ENCODE measurements at places on chromosomes 5 and 9.

GRCh38 chr5:137316346-137316736 is 182.8 kb downstream of the SPOCK1 start:
- no peak for DNase-seq

- no peak for DNase-seq
Observed at GRCh38 chr9:93291536-93292287, 107.8 kb downstream of the WNK2 start.

DNA sequence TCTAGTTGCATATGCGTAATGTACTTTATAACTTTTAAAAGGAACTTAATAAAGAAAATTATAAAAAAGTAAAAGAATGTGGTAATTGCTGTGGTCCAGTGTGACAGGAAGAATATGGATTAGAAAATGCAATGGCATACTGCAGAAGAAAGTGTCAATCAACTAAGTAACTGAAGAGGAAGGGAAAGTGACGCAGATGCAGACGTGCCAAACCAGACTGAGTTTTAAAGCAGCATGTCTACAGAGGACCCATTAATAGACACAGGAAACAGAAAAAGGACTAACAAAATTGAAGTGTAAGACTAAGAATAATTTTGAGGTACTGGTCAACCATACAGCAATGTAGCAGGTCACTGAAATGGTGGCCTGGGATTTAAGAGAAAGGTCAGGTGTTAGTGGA is 73.3 kb downstream of the DPYSL3 start:
- no peak for DNase-seq

DNA sequence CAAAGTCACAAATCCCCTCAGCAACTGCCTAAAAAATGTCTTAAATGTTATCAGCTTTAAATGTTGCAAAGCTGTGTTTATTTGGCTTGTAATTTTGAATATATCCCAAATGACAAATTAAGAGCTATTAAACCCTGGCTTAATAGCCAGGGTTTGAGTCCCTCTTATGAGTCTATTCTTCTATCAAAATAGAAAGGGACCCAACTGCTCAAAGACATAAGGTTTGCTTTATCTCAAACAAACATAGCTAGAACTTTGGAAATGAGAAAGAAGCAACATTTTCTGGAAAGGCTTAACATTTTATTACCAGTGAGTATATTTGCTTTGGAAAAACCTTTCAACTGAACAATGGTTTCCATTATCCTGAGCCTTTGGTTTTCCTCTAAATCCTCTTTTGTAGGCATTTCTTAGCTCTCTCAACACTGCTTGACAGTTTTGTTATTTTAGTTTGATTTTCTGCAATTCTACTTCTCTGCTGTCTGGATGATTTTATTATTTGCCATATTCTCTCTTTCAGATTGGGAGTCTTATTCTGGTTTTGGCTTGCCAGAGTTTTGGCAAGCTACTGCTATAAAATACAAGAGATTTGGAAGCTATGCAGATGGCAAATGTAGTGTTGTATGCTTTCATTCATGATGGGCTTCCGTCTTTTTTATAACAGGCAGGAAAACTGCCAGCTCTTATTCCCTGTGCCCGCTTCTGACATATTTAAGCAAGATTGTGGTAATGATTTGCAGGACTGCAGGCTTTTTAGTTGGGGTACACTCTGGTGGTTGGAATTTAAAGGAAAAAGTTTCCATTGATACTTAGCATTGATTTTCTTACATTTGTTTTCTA is 734.9 kb downstream of the DTWD2 start:
- no peak for DNase-seq

- no peak for DNase-seq
Observed at GRCh38 chr5:157672976-157673375, 1.6 kb downstream of the C5orf52 start.

DNA sequence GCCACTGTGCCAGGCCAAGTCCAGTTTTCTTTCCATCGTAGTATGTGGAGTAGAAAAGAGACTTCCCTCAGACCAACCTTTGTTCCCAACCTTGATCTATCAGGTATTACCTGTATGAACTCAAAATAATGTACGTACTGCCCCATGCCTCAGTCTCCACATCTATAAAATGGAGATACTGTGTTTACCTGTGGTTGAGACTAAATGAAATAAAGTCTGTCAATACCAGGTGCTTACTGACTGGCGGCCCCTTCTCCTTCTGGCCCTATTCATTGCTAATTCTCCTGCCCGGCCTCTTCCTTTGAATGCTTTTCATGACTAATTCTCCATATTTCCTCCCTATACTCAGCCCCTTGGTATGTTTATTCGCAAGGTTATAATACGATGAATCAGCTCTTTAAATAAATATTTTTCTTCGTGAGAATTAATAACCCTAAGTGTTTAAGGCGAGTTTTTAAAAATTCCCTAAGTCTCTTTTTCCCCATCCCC is 89.6 kb upstream of the BASP1 start:
- no peak for DNase-seq

DNA sequence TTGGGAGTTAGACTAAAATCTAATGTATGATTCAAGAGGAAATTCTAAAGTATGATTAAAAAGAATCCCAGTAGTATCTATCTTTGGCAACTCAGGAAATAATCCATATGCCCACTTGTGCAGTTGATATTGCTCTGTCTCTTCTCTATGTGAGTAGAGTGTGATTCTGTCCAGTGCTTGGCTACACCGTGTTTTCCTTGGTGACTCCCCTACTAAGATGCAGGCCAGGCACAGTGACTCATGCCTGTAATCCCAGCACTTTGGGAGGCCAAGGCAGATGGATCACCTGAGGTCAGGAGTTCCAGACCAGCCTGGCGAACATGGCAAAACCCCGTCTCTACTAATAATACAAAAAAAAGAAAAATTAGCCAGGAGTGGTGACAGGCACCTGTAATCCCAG is 495.4 kb downstream of the MAT2B start:
- DNase-seq = peak; percentile 15

DNA sequence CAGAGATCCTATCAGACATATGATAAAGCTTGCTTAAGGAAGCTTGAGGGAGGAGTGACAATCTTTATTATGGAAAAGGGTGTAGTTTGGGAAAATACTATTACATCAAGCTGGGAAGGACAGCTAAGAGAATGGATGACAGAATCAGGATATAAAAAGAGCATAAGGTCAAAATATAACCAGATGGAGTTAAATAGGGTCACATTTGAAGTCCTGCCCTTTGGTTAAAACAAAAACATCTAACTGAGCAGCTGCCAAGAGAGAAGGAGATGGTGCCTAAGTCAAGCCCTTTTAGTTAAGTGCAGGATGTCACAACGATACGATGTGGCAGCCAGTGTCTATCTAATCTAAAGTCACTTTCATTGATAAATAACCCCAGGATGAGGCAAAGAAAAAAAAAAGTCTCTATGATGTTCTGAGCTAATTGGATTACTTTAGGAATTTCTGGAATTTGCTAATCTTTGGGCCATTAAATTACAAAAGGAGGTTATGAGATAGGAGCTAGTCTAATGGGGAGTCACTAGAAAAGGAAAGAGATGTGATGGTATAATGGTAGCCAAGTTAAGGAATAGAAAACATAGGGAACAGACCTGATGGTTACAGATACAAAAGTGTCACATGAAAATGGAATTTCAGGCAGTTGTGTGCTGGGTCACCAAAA is 365.2 kb downstream of the PDE4D start:
- no peak for DNase-seq

- no peak for DNase-seq
Observed at GRCh38 chr5:19777363-19777762, 210.6 kb downstream of the CDH18 start.

GRCh38 chr5:95822542-95823181 is at the start of gene GLRX:
Gene GLRX, minus strand, starts transcription at chr5:95822726. Its CDS starts 64 bp downstream, at chr5:95822662.
- DNase-seq = peak; percentile 93

DNA sequence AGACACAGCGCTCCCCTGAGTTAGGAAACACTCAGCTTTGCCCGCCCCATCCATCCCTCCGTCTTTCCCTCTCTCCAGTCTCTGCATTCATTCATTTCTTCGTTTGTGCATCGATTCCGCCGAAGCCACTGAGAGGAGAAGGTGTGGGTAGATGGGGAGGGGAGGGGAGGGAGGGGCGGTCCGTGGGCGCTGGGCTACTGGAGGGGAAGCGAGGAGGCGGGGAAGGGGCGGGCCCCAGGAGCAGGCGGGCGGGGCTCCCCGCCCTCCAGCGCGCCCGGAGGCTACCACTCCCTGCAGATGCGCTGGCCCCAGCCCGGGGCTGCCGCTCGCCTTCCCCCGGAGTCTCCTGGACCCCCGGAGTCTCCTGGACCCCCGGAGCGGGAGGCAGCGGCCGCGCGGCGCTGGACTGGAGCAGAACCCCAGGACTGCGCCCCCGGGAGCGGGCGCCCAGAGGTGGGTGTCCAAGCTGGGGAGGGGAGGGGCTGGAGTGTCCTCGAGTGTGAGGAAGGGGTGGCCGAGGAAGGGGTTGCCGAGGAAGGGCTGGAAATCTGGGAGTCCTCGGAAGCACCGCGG is 159.5 kb downstream of the C9orf152 start:
- DNase-seq = peak; percentile 86

DNA sequence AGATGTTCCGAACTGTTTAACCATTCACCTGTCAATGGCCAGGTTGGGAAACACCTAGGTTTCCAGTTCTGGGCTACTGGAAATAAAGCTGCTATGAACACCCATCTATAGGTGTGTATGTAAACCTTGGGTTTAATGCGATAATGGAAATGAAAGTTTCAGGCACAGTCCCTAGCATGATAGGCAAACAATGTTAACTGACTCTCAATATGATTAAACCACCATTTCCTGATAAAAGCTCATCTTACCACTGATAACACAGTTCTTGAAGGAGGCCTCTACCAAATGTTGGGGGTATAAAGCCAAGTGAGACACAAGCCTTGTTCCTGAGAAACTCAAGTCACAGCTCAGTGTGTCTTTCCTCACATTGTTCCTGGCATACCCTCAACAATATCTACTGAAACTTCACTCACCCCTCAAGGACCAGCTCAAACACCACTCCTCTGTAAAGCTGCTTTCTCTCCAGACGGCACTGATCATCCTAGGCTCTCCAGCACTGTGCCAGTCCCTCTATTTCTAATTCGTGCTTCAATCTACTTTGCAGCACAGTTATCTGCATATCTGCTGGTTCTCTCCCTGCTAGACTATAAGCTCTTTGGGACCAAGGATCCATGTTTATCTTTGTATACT is 15.8 kb downstream of the RAB14 start:
- no peak for DNase-seq

DNA sequence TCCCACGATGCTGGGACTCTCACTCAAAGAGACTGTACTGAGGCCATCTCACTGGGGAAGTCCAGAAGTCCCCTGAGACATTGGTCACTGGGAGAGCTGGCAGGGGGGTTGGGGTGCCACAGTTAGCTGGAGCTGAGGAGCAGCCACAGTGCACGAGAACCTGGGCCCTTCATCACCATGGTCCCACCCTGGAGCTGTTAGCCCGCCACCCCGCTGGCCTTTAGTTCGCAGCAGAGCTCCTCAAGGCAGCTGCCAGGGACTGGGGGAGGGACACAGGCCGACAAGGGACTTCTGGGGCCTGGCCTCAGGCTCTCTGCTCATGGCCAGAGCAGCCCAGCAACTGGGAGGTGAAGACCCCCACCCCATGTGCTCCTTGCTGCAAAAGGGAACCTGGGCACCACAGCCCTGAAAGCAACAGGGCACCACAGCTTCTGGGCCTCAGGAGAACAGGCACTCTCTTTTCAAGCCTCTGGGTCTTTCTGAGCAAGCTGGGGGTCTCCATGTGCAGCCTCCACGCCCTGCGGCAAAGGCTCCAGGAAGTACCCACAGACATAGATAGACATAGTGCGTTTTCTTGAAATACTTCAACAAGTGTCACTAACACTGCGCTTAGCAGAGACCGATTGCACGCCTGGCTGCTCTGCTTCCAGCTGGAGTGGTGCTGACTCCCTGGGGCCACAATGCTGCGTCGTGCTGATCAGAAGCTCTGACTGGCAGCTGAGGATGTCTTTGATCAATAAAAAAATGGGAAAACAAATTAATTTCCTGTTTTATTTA is 46.0 kb downstream of the VAV2 start:
- no peak for DNase-seq

DNA sequence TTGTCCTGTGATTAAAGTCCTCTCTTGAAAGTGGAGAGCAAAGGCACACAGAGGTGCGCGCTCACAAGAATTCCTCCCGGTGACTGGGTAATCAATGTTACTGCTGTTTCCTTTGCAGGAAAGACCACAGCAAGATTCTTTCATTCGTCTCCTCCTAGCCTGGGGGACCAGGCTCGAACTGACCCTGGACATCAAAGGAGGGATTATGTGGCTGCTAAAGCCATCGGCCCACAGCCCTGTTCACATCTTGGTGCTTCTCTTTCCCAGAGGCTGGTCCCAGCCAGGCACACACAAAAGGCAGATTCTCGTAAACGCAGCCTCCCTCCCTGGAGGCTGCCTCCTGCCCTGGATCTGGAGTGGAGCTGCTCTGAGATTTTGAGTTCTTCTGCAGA is 230.9 kb downstream of the FANCC start:
- no peak for DNase-seq

DNA sequence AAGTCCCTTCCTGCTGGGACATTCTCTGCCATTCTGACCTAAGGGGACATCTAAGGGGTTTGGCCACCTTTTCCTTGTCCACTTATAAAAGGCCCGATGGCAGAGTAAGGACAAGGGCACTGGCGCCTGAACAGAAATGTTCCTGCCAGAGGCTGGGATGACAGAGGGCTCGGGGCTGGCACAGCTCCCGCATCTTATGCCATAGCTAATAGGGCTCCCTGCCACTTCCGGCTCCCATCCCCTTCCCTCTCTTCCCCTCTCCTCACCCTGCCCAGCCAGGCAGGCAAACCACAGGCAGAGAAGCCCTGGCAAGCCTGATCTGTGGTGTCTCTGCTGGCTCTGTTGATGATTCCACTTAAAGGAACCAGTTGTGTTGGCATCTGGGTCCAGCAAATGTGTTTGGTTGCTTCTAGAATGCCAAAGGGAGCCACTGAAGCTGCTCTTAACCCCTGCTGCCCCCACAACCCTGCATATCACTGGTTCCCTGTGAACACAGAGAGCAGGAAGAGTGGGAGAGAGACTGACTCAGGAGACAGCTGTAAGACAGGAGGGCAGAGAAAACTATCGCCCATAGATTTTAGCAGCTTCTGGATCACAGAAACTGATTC is 18.4 kb upstream of the ADRA1B start:
- no peak for DNase-seq

DNA sequence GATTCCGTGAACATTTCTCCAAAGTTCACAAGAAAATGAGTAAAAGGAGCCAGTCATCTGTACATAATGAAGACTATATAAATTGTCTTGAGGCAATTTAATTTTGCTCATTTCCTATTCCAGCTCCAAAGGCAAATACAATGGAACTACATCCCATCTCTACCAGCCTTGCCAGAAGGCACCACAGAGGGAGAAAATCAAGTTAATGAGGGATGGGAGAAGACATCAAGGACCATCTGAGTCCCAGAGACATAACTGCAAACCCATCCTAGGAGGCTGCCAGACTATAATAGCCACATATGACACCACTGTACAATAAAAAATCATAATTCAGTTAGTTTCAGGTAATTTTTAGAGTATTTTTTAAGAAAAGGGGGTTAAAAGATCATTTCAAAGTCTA is 136.3 kb upstream of the RGMB start:
- DNase-seq = no peak

DNA sequence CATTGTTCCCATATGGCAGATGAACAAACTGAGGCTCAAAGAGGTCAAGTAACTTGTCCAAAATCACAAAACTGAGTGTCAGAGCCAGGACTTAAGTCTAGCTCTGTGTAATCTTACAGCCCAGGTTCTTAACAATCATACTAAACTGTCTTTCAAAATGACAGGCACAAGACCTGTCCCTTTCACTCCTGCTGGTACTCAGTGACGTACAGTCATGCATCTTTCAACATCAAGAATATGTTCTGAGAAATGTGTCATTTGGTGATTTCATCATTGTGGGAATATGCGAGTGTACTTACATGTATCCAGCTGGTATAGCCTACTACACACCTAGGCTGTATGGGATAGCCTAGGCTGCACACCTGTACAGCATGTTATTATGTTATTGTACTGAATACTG is 646.8 kb upstream of the WWC1 start:
- DNase-seq = no peak

Data from suppressor macrophage treated with lipopolysaccharide for 1 hour (primary cell).